Spinal cord (tissue), 10 donors: ENCODE measurements at places on chromosomes 5 and 9. TPM values are rescaled to one million over a fixed set of nuclear protein-coding genes. Genes with fewer than 3 reads are reported as not detected.

ARL14EPL gene
- total RNA-seq = not detected

ACTBL2 gene
- total RNA-seq = not detected

CTNND2 gene
- total RNA-seq = 36.5 TPM

BTF3 gene
- total RNA-seq = 281 TPM
